ENCODE measurements at places on chromosomes 16 and 17.

DNA sequence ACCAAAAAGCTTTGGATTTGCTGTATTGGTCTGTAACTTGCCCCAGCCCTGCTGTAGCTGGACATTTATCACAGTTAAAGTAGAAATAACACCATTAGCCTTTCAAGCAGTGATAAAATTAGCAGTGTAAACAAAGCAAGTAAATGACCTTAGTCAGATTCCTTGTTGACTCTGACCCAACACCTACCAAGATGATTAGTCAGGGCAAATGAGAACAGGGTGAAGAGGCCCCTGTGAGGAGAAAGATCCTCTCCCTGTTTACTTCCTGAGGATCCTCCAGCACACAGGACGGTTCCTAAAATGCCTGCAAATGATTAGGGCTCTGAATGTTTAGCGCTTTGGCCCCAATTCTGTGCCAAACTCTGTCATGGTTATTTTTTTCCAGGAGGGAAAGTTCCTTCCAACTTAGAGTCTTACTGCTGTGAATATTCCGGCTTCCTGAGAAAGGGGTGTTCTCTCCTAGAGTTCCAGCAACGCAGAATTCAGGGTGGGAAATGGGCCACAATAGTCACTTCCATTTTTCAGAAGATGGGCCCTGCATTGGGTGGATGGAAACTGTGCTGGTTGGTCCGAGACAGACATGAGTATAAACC, 259.0 kb upstream of the MYOCD start:
- DNase-seq, result no peak

DNA sequence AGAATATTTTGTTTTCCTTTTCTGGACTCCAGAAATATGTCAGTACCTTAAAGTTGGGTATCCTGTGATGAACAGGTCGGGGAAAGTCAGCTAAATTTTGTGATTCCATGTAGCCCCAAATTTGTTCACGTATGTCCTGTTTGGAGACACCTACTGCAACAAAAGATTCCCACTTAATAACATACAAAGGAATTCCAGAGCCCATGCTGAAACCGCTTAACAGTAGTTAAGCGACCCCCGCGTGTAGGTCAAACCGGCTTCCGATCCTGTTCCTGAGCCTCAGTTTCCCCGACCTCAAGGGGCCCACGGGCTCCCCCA, 477 bp downstream of the MTHFSD start:
- DNase-seq, result no peak

- no peak for DNase-seq
Measured at GRCh38 chr17:4488989-4489595, 9.6 kb upstream of the SPNS2 start.

DNA sequence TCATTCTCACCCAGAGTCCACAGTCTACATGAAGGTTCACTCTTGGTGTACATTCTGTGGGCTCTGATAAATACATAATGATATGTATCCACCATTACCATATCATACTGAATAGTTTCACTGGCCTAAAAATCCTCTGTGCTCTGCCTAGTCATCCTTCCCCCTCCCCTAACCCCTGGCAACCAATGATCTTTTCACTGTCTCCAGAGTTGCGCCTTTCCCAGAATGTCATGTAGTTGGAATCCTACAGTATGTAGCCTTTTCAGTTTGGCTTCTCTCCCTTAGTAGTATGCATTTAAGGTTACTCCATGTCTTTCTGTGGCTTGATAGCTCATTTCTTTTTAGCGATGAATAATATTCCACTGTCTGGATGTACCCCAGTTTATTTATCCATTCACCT, 101.3 kb downstream of the NOG start:
- DNase-seq, result no peak

DNA sequence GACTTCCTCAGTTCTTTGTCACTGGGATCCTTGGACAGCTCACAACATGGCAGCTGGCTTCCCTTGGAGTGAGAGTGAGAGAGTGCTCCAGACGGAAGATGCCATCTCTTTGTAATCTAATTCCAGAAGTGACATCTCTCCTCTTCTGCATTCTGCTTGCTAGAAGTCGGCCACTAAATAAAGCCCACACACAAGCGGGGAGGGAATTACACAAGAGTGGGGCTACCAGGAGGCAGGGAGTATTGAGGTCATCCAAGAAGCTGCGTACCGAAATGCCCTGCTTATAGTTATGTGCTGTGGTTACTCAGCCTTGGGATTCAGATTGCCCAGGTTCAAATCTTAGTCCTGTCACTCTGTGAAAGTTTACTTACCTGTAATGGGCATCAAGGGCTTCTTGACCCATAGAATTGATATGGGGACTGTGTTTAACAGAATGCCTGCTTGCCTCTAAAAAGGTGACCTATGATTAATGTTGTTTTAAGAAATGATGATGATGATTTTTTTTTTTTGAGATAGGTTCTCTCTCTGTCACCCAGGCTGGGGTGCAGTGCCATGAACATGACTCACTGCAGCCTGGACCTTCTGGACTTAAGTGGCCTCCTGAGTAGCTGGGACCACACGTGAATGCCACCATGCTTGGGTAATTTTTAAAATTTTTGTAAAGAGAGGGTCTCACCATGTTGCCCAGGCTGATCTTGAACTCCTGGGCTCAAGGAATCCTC, 120.9 kb upstream of the HS3ST2 start:
- DNase-seq, result no peak

GRCh38 chr16:55045756-55046460, 115.2 kb downstream of the IRX5 start:
- DNase-seq, result no peak

DNA sequence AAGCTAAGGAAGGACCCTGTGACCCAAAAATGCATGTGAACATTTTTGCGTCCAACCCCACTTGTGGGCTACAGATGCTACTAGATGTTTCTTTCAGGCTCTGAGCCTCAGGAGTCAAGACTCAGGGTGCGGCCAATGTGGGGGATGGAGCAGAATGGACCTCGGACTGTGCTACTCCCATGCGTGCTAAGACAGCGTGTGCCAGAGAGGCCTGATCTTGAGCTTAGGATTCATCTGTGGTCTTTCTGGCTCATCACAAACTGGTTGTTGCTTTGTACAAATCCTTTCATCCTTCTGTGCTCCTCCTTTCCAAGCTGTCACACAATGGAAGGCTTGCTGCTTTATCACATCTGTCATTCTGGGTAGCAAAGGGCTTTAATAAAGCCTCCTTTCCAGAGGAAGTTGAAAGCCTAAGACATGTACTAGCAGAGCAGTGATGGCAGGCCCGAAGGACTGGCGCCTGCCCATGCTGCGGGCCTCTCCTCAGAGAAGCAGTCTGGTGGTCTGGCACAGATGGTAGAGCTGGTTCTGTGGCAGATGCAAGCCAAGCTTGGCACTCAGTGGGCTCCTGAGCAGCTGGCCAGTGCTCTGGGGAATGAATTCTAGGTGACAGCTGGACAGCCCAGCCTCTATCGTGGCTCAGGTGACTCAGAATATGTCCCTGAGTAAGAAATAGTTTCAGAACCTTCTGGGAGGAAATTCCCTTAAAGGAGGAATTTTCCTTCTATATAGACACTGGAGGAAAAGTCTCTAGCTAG, 27.8 kb downstream of the COG4 start:
- DNase-seq, result no peak

GRCh38 chr16:72637306-72637705, 410.6 kb downstream of the ZFHX3 start:
- no peak for DNase-seq

Data from activated CD8-positive, alpha-beta memory T cell treated with anti-CD3 and anti-CD28 coated beads for 24 hours (primary cell).